ENCODE measurements at places on chromosomes 3 and 15.
A peak's percentile ranks its signal among the peaks of the same experiment; 100 is the strongest.

- H3K4me3 ChIP-seq: no peak overlapping the region
- H3K4me1 ChIP-seq: no peaks in the 10 kb centered on the region
- H3K27me3 ChIP-seq: peaks cover 6% of the 10 kb centered on the region
- no peak overlapping the region for H3K27ac ChIP-seq
Measured at GRCh38 chr3:104547031-104547430, 819.7 kb upstream of the ALCAM start.

DNA sequence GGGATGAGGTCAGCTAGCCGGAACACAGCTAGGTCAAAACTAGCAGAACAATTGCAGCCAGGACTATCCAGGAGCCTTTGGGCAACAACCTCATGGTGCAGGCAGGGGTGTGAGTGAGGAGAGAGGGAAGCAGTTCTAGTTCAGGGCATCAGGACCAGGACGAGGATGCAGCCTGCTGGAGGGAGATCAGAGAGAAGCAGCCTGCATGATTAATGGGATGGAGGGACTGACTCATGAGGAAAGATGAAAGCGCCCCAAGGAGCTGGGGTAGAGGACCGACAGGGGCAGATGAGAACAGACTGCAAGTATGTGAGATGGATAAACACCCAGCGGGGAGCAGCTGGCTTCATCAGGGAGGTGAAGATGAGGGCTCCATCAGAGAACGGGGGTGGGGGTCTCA, 37.9 kb upstream of the LRTM1 start:
- H3K27ac ChIP-seq: no peak overlapping the region
- no peak for DNase-seq
- H3K36me3 ChIP-seq: no peaks in the 10 kb centered on the region
- no peaks in the 10 kb centered on the region for H3K4me1 ChIP-seq
- no peaks in the 10 kb centered on the region for H3K27me3 ChIP-seq

DNA sequence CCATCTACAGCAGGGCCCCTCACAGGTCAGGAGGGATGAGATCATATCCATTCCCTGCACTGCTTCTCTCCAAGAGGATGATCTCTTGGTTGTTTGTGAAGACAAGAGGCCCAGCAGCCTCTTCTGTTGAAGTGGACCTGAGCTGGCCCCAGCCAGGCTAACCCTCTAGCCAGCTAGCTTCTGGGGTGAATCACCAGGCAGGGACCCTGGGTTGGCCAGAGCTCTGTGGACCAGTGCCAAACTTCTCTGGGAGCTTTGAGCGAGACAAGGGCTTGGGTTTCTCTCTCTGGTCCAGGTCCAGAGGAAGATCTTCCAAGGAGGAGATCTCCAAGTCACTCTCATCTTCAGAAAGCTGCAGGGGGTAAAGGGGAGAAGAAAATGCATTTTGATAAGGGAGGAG, 52.7 kb downstream of the CLDN18 start:
- no peaks in the 10 kb centered on the region for H3K36me3 ChIP-seq
- H3K4me3 ChIP-seq: no peak overlapping the region
- no peak overlapping the region for H3K27ac ChIP-seq
- DNase-seq: no peak
- peaks cover 25% of the 10 kb centered on the region for H3K27me3 ChIP-seq

DNA sequence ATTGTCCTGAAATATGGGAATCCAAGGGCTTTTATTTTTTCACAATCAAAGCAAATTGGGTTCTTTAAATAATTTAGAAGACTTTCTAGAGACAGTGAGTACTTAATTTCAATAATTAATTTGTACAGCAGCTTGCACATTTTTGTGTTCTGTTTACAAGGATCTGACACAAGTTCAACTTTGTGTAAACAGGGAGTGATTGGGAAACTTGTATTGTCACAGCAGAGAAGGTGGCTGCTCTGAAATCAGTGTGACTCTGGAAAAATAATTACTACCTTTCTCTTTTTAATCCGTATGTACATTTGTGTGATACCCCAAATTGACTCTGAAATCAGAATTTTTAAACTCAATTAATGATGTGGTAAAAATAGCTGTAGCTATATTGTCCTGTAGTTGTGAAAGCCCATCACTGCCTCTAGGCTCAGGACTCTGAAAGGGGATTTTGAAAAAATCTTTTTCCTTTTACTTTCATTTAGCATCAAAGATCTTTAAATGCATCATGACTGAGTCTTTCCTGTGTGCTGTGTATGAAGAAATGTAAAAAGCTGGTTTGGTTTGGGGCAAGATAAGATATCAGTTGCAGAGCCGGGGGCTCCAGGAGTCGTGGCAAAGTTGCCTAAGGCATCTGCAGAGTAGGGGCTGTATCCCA, 45.1 kb downstream of the MFSD1 start:
- no peaks in the 10 kb centered on the region for H3K27me3 ChIP-seq
- no peaks in the 10 kb centered on the region for H3K36me3 ChIP-seq
- DNase-seq: no peak

DNA sequence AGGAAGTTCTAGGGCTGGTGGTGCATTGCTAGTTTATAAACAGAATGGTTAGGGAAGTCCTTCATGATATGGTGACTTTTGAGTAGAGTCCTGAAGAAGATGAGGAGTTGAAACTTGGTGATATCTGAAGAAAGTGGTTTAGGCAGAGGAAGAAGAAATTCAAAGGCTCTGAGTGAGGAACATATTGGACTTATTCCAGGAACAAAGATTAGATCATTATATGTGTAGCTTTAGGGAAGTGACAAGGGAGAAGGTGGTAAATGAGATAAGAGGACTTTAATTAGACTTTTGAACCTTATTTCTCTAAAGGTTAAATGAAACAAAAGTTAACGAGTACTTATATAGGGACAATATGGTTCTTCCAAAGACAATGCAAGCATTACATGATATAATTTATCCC, 286.7 kb downstream of the DOCK3 start:
- no peak overlapping the region for H3K4me3 ChIP-seq
- no peak overlapping the region for H3K27ac ChIP-seq
- peaks cover 29% of the 10 kb centered on the region for H3K27me3 ChIP-seq
- H3K36me3 ChIP-seq: no peaks in the 10 kb centered on the region

GRCh38 chr3:134869153-134869726, 74.2 kb downstream of the EPHB1 start:
- H3K27me3 ChIP-seq: peaks cover 20% of the 10 kb centered on the region
- H3K36me3 ChIP-seq: no peaks in the 10 kb centered on the region
- DNase-seq: no peak
- H3K4me1 ChIP-seq: no peaks in the 10 kb centered on the region
- H3K4me3 ChIP-seq: no peak overlapping the region

- no peak overlapping the region for H3K4me3 ChIP-seq
- no peak overlapping the region for H3K27ac ChIP-seq
- H3K36me3 ChIP-seq: peaks cover 6% of the 10 kb centered on the region
- H3K27me3 ChIP-seq: peaks cover 11% of the 10 kb centered on the region
- no peak for DNase-seq
- H3K4me1 ChIP-seq: peaks cover 17% of the 10 kb centered on the region
Measured at GRCh38 chr15:95458721-95459120, 871.8 kb upstream of the NR2F2 start.

- no peak for DNase-seq
- no peak overlapping the region for H3K4me3 ChIP-seq
- peaks cover 2% of the 10 kb centered on the region for H3K4me1 ChIP-seq
- H3K36me3 ChIP-seq: peaks cover 46% of the 10 kb centered on the region
- no peaks in the 10 kb centered on the region for H3K27me3 ChIP-seq
Measured at GRCh38 chr3:180612364-180612763, 10.4 kb downstream of the TTC14 start.

DNA sequence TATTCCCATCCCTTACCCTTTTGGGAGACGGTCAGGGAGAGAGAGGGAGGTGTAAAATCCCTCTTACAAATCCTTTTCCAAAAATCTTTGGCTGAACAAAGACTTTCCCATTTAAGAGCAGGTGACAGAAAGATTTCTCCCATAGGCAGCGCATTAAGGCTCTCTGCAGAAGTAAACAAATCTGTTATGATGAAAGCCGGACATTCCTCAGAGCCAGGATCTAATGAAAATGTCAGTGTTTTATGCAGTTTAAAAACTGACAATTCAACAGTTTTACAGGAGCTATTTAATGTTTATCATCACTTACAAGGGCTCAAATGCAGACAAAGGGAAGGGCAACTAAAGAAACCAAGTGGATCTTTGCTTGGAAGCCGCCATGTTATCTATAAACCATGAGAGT, 108.3 kb upstream of the WNT5A start:
- DNase-seq: no peak
- H3K27me3 ChIP-seq: no peaks in the 10 kb centered on the region
- no peaks in the 10 kb centered on the region for H3K36me3 ChIP-seq
- H3K27ac ChIP-seq: no peak overlapping the region
- H3K4me1 ChIP-seq: no peaks in the 10 kb centered on the region
- no peak overlapping the region for H3K4me3 ChIP-seq

GRCh38 chr15:92582206-92582605, 73.4 kb downstream of the FAM174B start:
- DNase-seq: no peak
- H3K27ac ChIP-seq: no peak overlapping the region
- H3K4me3 ChIP-seq: no peak overlapping the region
- no peaks in the 10 kb centered on the region for H3K4me1 ChIP-seq
- no peaks in the 10 kb centered on the region for H3K36me3 ChIP-seq

- no peak overlapping the region for H3K27ac ChIP-seq
- DNase-seq: no peak
- peaks cover 2% of the 10 kb centered on the region for H3K36me3 ChIP-seq
- no peak overlapping the region for H3K4me3 ChIP-seq
- H3K4me1 ChIP-seq: no peaks in the 10 kb centered on the region
Measured at GRCh38 chr3:53089511-53089910, 40.7 kb downstream of the RFT1 start.

GRCh38 chr3:40337136-40338108, 27.9 kb downstream of the EIF1B start:
- peaks cover 16% of the 10 kb centered on the region for H3K4me1 ChIP-seq
- no peak for DNase-seq
- peaks cover 6% of the 10 kb centered on the region for H3K27me3 ChIP-seq
- H3K27ac ChIP-seq: peak overlapping the region; percentile 66

DNA sequence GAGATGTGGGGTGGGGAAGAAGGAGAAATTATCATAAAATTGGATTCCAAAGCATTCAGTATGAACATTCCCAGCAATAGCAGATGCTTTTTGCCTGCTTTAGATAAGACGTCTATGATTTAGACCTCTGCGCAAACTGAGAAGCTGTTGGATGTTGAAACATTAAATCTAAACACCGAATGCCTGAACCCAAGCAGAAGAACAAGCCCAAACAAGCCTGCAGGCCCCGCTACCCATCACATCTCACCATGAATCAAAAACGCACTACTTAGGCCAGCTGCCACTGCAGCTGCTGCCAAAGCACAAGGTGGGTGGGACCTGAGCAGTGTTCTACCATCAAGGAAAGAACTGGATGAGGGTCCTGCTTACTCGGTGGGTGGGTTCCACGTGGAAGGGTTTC, 24.4 kb upstream of the THBS1 start:
- no peak overlapping the region for H3K4me3 ChIP-seq
- DNase-seq: no peak
- H3K27me3 ChIP-seq: peaks cover 21% of the 10 kb centered on the region
- H3K27ac ChIP-seq: no peak overlapping the region
- H3K36me3 ChIP-seq: no peaks in the 10 kb centered on the region
- peaks cover 26% of the 10 kb centered on the region for H3K4me1 ChIP-seq

GRCh38 chr3:55966566-55966965, 479.5 kb upstream of the WNT5A start:
- H3K27me3 ChIP-seq: no peaks in the 10 kb centered on the region
- no peak overlapping the region for H3K4me3 ChIP-seq
- peaks cover 10% of the 10 kb centered on the region for H3K4me1 ChIP-seq
- H3K27ac ChIP-seq: no peak overlapping the region
- DNase-seq: no peak
- no peaks in the 10 kb centered on the region for H3K36me3 ChIP-seq

- DNase-seq: peak; percentile 43
- peak overlapping the region; percentile 80 for H3K4me3 ChIP-seq
- peaks cover 72% of the 10 kb centered on the region for H3K4me1 ChIP-seq
Measured at GRCh38 chr15:101250873-101251829, 697 bp downstream of the CHSY1 start.

GRCh38 chr15:70237626-70238025, 139.9 kb upstream of the TLE3 start:
- peaks cover 53% of the 10 kb centered on the region for H3K4me1 ChIP-seq
- no peak overlapping the region for H3K4me3 ChIP-seq
- peaks cover 21% of the 10 kb centered on the region for H3K27me3 ChIP-seq
- no peak overlapping the region for H3K27ac ChIP-seq

DNA sequence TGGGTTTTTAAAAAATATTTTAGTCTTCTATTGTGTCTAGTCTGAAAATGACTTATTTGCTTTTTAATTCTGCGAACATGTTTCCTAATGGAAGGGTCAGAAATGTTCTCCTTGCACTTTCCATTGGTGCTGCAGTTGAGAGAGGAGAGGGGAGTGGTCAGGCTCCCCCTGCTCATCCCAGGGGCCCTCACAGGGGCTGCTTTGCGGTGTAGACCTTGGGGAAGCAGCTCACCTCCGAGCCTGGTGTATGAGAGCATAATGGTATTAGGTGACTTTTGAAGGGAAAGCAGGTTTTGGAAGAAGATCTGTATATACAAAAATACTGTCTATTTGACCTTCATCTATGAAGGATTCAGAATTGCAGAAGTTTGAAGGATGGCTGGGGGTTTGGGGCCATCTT, 28.3 kb downstream of the APBA2 start:
- H3K36me3 ChIP-seq: no peaks in the 10 kb centered on the region
- peak overlapping the region; percentile 12 for H3K27ac ChIP-seq
- peaks cover 8% of the 10 kb centered on the region for H3K4me1 ChIP-seq
- H3K27me3 ChIP-seq: no peaks in the 10 kb centered on the region
- DNase-seq: no peak
- H3K4me3 ChIP-seq: no peak overlapping the region

GRCh38 chr3:19937459-19938294, 3.7 kb upstream of the EFHB start:
- no peak overlapping the region for H3K27ac ChIP-seq
- peaks cover 8% of the 10 kb centered on the region for H3K36me3 ChIP-seq
- DNase-seq: no peak
- H3K27me3 ChIP-seq: peaks cover 19% of the 10 kb centered on the region
- no peak overlapping the region for H3K4me3 ChIP-seq
- H3K4me1 ChIP-seq: peaks cover 22% of the 10 kb centered on the region

DNA sequence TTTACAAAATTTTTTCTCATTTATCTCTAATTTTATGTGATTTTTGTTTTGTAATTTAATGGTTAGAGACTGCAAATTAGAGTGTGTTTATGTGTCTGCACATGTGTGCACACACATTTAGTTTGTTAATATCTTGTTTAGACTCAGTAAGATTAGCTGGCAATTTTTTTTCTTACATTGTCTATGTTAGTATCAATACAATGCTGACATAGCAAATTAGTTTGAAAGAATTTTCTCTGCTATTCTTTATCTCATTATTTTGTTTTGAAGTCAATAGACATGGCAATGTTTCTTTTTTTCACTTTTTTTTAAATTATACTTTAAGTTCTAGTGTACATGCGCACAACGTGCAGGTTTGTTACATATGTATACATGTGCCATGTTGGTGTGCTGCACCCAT, 1155.0 kb downstream of the ZPLD1 start:
- no peaks in the 10 kb centered on the region for H3K36me3 ChIP-seq
- H3K4me1 ChIP-seq: no peaks in the 10 kb centered on the region
- H3K27ac ChIP-seq: no peak overlapping the region
- DNase-seq: no peak
- H3K27me3 ChIP-seq: no peaks in the 10 kb centered on the region

- no peaks in the 10 kb centered on the region for H3K36me3 ChIP-seq
- H3K4me3 ChIP-seq: no peak overlapping the region
- H3K27me3 ChIP-seq: peaks cover 20% of the 10 kb centered on the region
- H3K4me1 ChIP-seq: no peaks in the 10 kb centered on the region
- no peak for DNase-seq
- no peak overlapping the region for H3K27ac ChIP-seq
Measured at GRCh38 chr3:151062611-151063010, 22.9 kb upstream of the MED12L start.
